ENCODE measurements at places on chromosomes 5 and 9.

DNA sequence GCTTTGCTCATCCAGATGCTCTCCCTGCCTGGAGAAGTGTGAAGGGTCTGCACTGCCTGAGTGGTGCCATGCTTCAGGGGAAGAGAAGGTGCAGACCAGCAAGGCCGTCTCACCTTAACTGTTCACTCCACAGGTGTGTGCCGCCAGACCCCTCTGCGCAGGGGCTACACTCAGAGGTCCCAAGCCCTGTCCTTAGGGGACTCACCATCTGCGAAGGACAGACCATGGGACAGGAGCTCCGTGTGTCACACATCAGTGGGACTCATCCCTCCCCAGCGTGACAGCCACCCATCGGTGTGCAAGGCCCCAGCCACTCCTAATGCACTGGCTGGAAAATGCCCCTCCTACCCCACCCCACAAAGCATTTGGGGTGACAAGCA is 142.9 kb downstream of the OLFM1 start:
- DNase-seq = no peak

GRCh38 chr9:137064027-137064879 is 6.1 kb downstream of the SAPCD2 start:
- peak; percentile 71 for DNase-seq

GRCh38 chr9:124428751-124429529 is 13.7 kb upstream of the PSMB7 start:
- DNase-seq = no peak

GRCh38 chr5:72224946-72225463 is 95.0 kb downstream of the MRPS27 start:
- DNase-seq = no peak
